ENCODE measurements at places on chromosomes 1 and 21. TPM values are rescaled to one million over a fixed set of nuclear protein-coding genes. Genes with fewer than 3 reads are reported as not detected.

Gene RHOU
- 20.1 TPM for total RNA-seq

Gene OR2L2
- 0.09 TPM for total RNA-seq

Gene ADORA1
- 1.9 TPM for total RNA-seq

Gene CR1
- total RNA-seq = not detected

Gene SH2D1B
- total RNA-seq = not detected

Gene GBP7
- total RNA-seq = not detected

Gene GJA9
- total RNA-seq = not detected

Gene DPT
- not detected for total RNA-seq

Gene AGRN
- 203 TPM for total RNA-seq

Gene CD1E
- not detected for total RNA-seq
